ENCODE measurements at places on chromosomes 11 and 22. TPM values are rescaled to one million over a fixed set of nuclear protein-coding genes. Genes with fewer than 3 reads are reported as not detected.

DNA sequence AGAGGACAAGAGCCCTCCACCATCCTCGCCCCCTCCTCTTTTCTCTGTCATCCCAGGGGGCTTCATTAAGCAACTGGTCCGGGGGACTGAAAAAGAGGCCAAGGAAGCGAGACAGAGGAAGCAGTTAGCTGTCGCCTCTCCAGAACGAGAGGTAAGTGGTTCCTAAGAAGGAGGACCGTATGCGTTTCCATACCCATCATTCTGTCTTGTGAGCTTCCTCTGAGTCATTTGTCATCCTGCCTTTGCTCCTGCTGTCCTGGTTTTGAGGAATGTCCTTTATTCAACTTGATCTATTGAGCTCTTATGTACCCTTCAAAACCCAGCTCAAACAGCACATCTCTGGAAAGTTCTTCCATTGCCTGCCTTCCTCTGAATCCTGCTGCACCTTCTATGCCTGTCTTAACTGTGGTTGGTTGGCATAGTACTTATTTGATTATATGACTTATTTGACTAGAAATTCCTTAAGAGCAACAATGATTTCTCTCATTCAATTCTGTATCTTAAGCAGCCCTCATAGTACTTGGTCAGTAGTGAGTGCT is 21.3 kb downstream of the MYO18B start:
- no peaks in the 10 kb centered on the region for H3K27me3 ChIP-seq
- H3K36me3 ChIP-seq, result no peaks in the 10 kb centered on the region
- H3K4me3 ChIP-seq, result no peak overlapping the region
- peaks cover 11% of the 10 kb centered on the region for H3K4me1 ChIP-seq

- no peak overlapping the region for H3K4me3 ChIP-seq
- H3K27ac ChIP-seq, result no peak overlapping the region
- H3K36me3 ChIP-seq, result no peaks in the 10 kb centered on the region
- no peaks in the 10 kb centered on the region for H3K27me3 ChIP-seq
- peaks cover 5% of the 10 kb centered on the region for H3K4me1 ChIP-seq
These were observed 65.3 kb downstream of the PRDM11 start for GRCh38 chr11:45211732-45212131.

DNA sequence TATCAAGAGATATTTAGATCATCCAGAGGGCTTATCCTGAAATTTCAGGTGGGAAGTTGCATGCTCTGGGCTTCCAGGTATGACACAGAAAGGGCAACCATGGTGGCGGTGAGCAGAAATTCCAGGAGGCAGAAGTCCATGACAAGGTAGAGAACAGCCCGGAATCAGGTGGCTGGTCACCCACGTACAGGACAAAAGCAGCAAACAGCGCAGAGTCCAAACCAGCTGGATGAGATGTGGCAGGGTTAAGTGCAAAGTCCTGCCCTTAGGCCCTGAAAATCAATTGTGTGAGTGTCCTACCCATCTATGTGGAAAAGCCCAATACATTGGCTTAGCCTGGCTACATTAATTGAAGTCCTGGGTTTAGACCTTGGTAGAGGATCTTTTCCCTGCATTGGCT is 11.6 kb downstream of the PPFIBP2 start:
- H3K27me3 ChIP-seq, result no peaks in the 10 kb centered on the region
- no peak for DNase-seq
- H3K4me1 ChIP-seq, result no peaks in the 10 kb centered on the region
- H3K27ac ChIP-seq, result no peak overlapping the region

- H3K27me3 ChIP-seq, result no peaks in the 10 kb centered on the region
- H3K27ac ChIP-seq, result no peak overlapping the region
These were observed 2.9 kb upstream of the BID start for GRCh38 chr22:17777005-17777716.

DNA sequence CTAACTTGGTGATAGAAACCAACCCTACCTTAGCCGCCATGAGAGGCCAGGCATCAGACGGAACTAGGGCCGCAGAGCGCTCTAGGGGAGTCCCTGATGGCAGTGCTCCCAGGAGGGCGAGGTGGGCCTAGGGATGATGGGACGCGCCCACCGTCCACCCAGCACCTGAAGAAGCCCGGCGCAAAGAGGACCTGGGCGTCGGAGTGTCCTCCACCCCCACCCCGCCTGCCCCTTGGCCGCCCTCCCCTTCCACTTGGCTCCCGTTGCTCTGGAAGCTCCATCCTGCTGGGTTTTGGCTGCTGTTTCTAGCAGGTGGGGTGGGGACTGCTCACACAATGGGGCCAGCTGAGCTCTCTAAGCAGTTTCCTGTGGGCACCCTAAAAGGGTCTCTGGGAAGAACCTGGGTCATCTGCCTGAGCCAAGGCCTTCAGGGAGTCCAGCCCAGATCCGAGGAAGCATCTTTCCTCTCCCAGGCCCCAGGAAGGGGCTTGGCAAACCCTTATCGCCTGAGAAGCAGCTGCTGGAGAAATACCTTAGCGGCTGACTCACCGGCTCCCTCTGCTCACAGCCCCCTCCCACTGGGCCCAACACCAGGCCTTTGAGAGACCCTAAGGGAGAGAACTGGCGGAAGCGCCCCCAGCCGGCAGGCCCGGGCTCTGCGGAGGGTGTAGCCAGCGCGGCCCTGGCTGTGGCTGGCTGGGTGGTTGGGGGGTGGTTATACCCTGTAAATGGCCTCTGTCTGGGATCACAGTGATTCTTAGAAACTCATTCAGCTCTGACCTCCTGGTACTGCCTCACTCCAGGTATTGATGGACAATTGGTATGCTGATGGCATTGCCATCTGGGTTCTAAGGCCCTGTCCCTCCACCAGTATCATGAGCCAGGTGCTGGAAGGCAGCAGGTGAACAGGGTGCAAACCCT is 19.3 kb downstream of the CREB3L1 start:
- peak; percentile 83 for DNase-seq
- H3K27ac ChIP-seq, result peak overlapping the region; percentile 99
- 0 out of 2 replicates have a peak, but pooled peaks cover 4% of the 10 kb centered on the region for H3K36me3 ChIP-seq
- peak overlapping the region; percentile 68 for H3K4me3 ChIP-seq
- no peaks in the 10 kb centered on the region for H3K27me3 ChIP-seq

PHLDA2 gene
- 16.8 TPM for total RNA-seq

MAPK8IP1 gene
- total RNA-seq, result 8.1 TPM

DNA sequence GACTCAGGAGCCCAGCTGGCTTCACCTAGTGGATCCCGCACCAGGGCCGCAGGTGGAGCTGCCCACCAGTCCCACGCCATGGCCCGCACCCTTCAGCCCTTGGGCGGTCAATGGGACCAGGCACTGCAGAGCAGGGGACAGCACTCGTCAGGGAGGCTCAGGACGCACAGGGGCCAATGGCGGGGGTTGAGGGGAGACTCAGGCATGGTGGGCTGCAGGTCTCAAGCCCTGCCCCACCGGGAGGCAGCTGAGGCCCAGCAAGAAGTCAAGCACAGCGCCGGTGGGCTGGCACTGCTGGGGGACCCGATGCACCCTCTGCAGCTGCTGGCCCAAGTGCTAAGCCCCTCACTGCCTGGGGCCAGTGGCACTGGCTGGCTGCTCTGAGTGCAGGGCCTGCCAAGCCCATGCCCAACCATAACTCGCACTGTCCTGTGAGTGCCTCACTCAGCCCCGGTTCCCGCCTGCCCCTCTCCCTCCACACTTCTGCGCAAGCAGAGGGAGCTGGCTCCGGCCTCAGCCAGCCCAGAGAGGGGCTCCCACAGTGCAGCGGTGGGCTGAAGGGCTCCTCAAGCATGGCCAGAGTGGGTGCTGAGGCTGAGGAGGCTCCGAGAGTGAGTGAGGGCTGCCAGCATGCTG is 111.7 kb upstream of the PGR start:
- H3K4me1 ChIP-seq, result no peaks in the 10 kb centered on the region
- no peaks in the 10 kb centered on the region for H3K36me3 ChIP-seq
- no peaks in the 10 kb centered on the region for H3K27me3 ChIP-seq

LRRN4CL gene
- total RNA-seq, result 6.9 TPM

DNA sequence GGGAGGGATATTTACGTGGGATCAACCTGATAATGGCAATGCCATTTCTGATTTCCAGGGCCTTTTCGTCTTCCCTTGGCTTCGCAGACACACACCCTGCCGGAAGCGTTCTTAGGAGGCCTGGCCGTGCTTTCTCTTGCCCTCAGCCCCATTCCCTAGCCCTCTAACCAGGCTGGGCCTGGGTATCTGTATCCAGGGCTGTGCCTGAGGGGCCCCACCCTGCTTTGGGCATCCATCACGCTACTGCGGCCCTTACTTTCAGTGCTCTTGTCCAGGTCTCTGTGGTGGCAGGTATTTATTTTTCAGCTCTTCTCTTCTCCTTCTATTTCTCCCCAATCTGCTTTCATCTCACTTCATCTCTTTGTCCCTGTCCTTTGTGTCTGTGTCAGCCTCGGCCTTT is 105.0 kb downstream of the ZBTB16 start:
- no peaks in the 10 kb centered on the region for H3K36me3 ChIP-seq
- DNase-seq, result no peak
- peaks cover 10% of the 10 kb centered on the region for H3K27me3 ChIP-seq
- peaks cover 39% of the 10 kb centered on the region for H3K4me1 ChIP-seq
- no peak overlapping the region for H3K27ac ChIP-seq
- no peak overlapping the region for H3K4me3 ChIP-seq

Measured in GM23248 (cell line).